ENCODE measurements at places on chromosomes 4 and X.

- DNase-seq: no peak
Observed at GRCh38 chr4:155676430-155676825, 9.8 kb downstream of the GUCY1A1 start.

DNA sequence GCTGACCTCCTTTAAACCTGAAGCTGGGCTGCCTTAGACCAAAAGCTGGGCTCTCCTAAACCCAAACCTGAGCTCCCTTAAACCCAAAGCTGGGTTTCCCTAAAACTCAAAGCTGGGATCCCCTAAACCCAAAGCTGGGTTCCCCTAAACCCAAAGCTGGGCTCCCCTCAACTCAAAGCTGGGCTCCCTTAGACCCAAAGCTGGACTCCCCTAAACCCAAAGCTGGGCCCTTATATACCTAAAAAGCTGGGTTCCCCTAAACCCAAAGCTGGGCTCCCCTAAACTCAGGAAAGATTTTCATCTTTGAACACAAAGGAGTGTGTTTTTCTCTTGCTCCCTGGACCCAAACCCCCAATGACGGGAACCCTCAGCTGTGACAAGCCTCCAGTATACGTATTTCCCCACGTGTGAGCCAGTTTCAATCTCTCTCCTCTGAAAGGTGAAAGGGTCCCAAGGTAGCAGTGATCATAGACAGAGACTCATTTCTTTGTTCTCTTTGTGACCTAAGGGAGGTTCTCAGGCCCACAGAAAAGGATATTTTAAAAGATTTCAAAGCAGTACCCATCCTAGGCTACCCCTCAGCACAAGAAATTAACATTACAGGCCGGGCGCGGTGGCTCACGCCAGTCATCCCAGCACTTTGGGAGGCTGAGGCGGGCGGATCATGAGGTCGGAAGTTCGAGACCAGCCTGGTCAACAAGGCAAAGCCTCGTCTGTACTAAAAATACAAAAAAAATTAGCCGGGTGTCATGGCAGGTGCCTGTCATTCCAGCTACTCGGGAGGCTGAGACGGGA lies 31.3 kb upstream of the ASMTL start:
- DNase-seq: no peak

DNA sequence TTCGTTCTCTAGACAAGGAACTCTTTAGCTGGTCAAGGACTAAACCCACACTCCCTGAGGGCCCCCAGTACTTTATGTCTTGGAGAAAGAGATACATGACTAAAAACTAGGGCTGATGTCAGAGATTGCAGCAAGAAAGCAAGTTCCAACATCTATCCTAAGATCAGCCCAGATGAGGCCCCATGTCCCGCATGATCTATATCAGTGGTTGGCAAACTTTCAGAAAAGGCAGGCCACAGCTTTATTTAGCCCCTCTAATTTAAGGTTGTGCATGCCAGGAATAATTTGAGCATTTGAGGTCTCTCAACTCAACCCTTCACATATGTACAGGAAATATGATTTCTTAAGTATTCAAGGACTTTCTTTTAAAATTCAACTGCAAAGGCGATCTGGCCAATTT lies 44.1 kb upstream of the FRMD7 start:
- no peak for DNase-seq

DNA sequence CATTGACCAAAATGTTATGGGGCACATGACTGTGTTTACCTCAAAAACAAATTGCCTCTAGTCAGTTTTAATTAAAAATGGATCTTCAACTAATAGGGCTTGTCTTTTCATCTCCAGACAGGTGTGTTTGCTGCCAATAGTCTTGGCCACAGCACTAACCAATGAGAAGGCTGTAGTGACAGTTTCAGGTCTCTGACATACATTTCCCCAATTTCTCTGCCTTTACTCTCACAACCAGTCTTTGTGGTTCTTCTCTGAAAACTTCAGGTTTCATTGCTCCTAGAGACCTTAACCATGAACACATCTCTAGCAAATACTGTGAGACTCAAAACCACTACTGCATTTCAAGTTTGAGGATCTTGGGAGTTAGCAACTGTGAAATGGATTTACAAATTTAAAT lies 3.5 kb upstream of the EDNRA start:
- no peak for DNase-seq

DNA sequence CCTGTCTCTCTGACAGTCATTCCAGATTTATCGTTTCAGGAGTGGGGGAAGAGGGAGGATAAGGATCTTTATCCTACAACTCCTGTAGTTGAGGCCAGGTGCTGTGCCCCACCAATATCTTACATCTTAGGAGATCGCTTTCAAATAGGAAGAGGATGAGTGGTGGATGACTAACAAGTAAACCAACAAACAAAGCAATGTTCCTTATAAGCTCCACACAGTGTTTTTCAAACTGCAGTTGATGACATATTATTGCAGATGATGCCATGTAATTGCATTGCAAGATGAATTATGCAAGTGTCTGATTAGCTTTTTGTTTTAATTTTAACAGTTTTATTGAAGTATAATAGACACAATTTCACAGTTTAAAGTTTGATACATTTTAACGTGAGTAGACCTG lies 35.8 kb upstream of the TMEM164 start:
- DNase-seq: no peak

DNA sequence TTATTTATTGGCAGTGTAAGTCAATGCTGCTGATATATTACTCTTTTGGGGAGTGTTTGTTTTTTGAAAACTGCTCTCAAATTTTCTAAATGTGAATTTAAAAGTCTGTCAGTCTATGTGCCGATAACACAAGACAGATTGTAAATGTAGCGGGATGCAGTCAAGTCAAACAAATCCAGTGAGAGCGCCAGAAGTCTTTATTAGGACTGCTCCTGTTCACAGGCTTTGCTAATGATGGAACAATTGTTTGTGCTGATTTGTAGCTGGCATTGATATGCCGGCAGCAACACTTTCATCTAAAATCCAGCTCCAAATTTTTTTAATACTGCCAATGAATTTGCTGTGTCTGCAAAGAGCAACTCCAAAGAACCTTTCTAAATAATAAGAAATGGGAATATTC lies 78.7 kb upstream of the TET2 start:
- no peak for DNase-seq

DNA sequence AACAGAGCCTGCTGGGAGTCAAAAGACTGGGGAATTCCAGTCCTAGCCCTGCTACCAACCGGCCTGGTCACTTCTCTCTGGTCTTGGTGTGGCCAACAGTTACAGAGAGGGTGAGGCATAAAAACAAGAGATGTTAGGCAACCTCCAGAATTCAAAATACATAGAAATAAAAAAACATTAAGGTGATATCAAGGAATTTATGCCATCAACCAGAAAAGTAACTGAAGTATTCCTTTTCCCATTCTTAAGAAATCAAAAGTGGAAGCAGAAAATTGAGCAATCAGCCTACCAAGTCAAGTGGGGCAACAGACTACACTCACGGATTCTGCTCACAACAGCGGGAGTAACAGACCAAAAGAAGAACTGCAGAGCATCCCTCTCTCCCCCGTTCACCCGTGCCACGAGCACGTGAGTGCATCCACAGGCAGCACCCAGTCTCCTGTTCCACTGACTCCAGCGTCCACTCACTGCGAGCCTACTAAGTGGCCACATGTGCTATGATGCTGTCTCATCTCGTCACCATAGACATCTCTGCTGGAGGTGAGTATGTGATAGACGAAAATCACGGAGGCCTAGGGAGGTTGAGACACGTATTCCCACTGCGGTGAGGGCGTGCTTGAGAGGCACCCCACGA lies 29.3 kb downstream of the AFAP1 start:
- no peak for DNase-seq

GRCh38 chr4:85673540-85673939 lies 198.6 kb downstream of the ARHGAP24 start:
- no peak for DNase-seq

DNA sequence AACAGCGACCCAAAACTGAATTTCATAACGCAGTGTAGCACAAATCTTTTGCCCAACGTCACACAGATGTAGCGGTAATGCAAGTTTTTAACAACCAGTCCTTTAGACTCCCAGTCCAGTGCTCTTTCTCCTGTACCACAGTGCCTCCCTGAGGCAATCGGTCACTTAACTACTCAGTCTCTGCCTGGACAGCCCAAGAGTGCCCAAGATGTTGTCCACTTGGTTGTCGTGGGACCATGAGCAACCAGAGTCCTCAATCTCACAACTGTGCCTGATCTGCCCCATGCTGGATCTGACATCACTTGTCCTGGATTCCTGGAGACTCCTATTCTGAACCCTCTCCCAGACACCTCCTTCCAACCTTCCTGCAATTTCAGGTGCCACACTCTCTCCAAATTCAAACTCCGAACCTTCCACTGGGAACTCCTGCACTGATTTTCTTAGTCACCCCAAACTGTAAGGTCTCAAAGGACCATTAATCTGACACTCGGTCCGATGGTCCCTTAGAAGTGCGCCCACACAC lies 702 bp downstream of the MMGT1 start:
- peak; percentile 16 for DNase-seq

DNA sequence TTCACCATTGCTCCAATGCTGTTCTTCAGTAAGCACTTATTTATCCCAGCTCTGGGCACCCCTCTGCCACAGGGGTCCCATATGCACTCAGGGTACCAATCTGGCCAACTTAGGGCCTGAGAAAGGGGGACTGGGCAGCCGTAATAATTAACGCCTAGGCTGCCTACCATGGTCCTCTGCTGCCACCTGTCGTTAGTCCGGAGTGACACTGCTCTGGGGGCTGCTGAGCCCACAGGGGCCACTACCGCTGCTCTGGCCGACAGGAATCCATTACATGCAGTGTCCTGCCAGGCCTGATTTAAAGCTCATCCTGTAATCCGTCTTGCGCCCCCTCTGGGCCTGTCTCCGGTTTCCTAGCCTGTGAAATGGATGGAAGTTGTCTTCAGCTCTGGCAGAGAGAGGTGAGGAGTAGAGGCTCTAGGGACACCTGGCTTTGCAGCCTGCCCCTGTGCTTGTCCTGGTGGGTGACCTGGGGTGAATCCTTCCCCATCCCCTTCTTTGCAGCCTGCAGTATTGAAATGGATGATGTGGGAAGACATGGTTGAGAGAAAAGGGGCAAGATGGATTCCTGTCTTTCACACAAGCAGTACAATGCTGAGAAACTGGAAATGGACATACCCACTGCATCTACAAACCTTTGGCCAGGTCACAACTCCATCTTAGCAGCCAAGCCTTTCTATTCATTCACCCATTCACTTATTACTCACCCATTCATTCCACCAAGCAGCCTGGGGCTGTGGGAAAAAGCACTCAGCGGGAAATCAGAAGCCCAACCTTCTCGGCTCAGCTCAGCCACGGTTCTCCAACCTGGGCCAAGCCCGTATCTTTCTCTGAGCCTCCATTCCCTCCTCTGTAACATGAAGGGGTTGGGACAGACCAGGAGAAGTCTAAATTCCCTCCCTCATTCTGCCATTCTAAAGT lies 116.3 kb upstream of the NALF2 start:
- peak; percentile 26 for DNase-seq

GRCh38 chr4:152352215-152352614 lies 183.7 kb downstream of the FBXW7 start:
- DNase-seq: no peak

DNA sequence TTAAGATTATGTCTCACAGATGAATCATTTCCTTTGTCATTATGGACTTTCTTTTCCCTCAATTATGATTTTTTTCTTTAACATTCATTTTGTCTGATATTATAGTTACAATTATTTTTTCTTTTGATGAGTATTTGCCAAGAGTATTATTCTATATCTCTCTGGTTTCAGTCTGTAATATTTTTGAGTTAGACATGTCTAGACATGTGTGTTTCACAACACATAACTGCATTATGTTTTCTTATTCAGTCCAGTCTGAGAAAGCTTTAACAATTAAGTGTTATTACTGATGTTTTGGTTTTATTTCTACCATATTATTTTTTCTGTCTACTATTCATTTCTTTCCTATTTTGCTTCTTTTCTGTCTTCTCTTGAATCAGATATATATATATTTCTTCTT lies 108.3 kb upstream of the MID1IP1 start:
- no peak for DNase-seq

GRCh38 chrX:21870494-21870893 lies 14.7 kb downstream of the YY2 start:
- DNase-seq: no peak

- DNase-seq: no peak
Observed at GRCh38 chr4:71133491-71133890, 140.0 kb downstream of the DCK start.

DNA sequence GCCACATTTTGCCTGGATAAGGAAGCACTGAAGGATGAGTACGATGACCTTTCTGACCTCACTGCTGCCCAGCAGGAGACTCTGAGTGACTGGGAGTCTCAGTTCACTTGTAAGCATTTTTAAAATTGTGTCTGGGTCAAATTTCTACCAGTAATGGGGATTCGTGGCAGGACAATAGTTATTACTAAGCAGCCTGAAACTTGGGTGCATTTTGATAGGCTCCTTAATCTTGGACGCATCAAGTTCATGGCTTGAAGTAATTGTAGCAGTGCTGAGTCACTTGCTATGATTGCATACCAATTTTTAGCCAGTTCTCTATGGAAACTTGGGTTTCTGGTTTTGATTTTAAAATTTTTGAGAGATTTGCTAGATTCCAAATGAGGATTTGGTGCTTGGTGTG lies 4.3 kb downstream of the PGRMC1 start:
- DNase-seq: no peak

DNA sequence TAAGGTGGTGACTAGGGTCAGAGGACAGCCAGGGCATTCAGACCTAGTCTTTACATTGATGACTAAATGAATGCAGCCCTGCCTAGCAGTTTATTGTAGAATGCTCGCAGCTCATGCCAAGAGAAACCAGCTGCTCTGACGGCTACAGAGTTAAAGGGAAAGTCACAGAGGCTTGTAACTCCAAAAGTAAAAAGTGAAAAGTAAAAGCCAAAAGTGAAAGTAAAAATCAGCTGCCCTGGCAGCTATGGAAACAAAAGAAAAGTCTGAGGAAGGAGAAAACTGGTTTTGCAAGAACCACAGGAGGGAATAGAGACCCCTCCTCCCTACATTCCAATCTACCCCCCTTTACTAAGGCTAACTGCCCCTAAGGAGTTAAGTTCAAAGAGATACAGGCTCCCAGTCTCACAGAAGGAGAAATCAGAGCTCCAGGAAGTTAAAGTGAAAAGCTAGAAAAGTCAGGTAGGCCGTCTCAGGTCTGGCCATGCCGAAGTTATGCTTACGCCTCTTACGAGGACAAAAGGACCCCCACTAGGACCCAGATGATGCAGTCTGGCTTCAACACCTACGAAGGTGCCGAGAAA lies 6.0 kb downstream of the GAGE10 start:
- no peak for DNase-seq

DNA sequence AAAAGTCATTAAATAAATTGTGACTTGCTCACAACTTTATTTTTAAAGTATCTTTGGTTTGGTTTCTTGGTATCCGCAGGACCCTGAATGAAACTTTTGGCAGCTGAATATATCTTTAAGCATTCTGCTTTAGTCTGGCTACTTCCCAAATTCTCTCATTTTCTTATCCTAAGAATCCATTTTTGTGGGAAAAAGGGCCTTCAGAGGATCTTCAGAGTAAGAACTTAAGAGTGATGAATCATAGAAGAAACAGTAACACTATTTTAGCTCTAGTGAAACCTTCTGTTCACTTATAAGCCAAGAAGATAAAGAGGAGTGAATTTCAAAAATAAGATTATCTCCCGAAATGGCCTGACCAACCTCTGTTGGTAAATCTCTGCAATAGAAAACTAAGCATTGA lies 540.6 kb upstream of the MAGEB18 start:
- no peak for DNase-seq

- DNase-seq: no peak
Observed at GRCh38 chr4:173735585-173735984, 205.6 kb upstream of the HAND2 start.

- DNase-seq: no peak
Observed at GRCh38 chr4:127988638-127989037, 23.4 kb downstream of the ABHD18 start.

- no peak for DNase-seq
Observed at GRCh38 chr4:80367737-80368136, 32.2 kb downstream of the CFAP299 start.

- DNase-seq: no peak
Observed at GRCh38 chr4:100493756-100494155, 24.1 kb downstream of the EMCN start.

All from H54 (cell line).